ENCODE measurements at places on chromosomes 16 and 17.

DNA sequence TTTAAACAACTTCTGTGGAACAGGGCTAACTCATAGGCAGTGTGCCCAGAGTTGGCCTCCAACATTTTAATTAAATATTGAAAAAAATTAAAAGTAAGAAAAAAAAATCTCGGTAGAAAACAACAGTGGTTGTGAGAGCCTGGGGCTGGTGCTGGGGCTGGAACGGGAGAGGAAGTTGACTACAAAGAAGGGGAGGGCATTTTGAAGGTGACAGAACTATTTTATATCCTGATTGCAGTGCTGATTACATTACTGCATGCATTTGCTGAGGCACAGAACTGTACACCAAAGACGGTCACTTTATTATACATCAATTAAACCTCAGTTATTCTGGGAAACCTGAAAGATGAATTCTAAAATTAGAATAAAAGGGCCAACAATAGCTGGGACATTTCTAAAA lies 142.5 kb downstream of the PARN start:
- no peak for DNase-seq

- no peak for DNase-seq
Measured at GRCh38 chr17:68029512-68030215, 5.9 kb upstream of the KPNA2 start.

DNA sequence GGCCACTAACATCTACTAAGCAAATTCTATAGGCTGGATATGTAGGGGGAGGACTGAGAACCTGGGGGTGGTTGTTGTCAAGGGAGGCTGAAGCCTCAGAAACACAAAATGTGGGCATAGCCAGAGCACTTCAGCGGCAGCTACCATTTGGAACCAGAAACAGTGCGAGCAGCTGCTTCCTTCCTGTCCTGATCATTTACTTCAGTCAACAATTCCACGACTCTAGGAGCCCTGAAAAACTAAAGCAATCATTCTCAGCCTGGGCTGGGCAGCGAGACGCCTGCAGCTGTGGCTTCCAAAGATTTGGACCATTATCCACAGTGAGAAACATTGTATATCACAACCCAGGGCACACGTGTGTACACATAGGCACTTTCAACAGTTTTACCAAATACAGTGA lies 93.9 kb upstream of the WSCD1 start:
- no peak for DNase-seq

GRCh38 chr17:44595216-44595775 lies 38.0 kb downstream of the FZD2 start:
- no peak for DNase-seq

GRCh38 chr16:69171325-69172084 lies 15.5 kb upstream of the SNTB2 start:
- no peak for DNase-seq

DNA sequence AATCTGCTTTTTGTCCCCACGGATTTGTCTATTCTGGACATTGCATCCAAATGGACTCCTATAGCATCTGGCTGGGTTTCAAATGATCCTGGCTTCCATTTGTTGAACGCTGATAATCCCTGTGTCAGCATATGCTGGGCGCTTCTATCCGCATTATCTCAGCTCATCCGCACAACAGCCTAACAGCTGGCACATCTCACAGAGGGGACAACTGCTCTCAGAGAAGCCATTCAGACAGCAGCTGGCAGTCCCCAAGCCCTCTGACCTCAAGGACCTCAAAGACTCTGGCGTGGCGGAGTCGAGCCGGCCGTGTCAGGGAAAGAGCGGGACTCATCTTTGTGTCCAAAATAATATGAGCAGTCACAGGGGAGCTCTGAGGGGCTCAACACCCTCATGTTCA lies 82.3 kb downstream of the NT5M start:
- DNase-seq = no peak

Measured in foreskin keratinocyte (primary cell).